ENCODE measurements at places on chromosomes 2 and 18. TPM values are rescaled to one million over a fixed set of nuclear protein-coding genes. Genes with fewer than 3 reads are reported as not detected.

- no peak for DNase-seq
Measured at GRCh38 chr2:239324456-239324855, 76.4 kb downstream of the HDAC4 start.

The GLS gene
- 90.2 TPM for total RNA-seq

The KIF5C gene
- total RNA-seq: 2.1 TPM

DNA sequence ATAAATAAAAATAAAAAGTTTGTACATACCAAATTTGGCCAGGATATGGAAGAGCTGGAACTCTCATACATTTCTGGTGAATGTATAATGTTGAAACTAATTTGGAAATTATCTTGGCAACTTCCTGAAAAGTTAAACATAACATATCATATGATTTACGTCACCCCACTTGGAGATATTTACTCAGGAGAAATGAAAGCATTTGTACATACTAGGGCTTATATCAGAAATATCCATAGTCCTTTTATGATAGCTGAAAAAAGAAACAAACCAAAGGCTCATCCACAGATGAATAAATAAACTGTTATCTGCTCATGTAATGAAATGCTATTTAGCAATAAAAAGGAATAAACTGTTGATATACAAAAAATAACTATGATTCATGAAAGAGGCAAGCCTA lies 318.2 kb upstream of the NRXN1 start:
- no peak for DNase-seq

DNA sequence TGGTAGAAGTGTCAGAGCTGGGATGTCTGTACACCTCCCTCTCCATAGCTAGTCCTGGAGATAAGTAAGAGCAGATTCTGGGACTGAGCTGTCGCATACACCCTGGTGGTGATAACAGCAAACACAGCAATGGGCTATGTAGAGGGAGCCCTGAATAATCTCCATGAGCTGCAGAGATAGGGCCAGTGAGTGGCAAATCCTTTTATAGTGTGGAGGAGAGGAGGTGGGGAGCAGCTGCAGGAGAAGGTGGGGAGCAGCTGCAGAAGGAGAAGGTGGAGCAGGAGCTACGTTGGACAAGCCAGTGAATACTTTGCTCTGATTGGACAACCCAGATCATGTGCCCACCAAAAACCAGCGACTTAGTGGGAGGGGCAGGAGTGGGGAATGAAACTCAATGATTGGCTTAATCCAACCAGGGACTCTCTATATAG lies 85.5 kb downstream of the TMEM247 start:
- DNase-seq: peak; percentile 33

The IL36RN gene
- not detected for total RNA-seq

DNA sequence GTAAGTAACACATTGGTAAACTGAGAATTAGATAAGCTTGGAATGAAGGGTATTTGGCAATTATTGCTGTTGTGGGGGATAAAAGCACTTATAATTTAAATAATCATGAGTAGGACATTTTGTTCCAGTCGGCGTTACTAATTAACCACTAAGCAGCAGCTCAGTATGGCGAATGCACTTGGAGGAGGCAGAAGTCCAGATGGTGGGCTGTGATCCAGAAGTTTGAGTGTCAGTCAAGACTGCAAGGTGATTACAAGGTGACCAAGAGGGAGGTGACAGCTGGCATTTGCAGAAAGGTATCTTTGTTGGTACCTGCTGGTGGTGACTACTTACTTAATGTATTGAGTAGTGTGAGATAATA lies 643.6 kb upstream of the FAM98A start:
- no peak for DNase-seq

GRCh38 chr2:23532391-23533337 lies 147.7 kb downstream of the KLHL29 start:
- peak; percentile 73 for DNase-seq

DNA sequence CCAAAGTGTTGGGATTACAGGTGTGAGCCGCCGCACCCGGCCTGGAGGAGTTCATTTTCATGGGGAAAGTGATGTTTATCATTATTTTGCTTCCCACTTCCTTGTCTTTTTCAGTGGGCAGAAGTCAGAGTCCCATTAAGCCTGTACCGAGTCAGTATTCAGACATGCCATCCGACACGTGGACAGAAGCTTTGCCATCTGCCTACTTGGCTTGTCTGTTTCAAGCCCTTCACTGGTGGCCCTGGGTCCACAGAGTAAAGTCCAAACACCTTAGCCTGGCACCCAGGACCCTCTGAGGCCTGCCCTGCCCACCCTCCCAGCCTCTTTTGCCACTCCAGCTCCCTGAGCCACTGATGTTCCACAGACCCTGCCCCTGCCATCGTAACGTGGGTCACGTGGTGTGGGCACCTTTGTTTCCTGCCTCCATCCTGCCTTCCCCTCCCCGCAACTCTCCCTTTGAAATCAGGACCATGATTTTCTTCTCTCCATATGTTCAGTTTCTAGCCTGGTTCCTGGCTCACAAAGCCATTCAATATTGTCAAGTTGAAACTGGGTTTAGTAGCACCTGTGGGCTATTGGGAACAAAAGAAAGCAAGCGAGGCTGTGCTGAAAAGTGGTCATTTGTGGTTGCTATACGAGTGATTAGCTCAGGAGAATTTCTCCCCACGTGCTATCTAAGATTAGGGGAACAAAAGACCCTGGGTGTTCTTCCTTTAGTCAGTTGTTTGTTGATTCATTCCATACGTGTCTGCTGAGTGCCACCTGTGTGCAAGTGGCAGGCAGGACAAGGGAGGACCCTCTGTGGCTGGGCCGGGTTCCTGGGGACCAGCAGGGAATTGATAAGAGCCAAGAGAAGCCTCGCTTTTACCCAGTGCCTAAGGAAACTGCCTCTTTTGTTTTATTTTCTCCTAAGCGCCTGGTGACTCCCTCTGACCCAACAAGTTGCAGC lies 5.1 kb upstream of the ODC1 start:
- no peak for DNase-seq

- DNase-seq: peak; percentile 64
Measured at GRCh38 chr2:15939556-15939853, 845 bp upstream of the MYCN start.

DNA sequence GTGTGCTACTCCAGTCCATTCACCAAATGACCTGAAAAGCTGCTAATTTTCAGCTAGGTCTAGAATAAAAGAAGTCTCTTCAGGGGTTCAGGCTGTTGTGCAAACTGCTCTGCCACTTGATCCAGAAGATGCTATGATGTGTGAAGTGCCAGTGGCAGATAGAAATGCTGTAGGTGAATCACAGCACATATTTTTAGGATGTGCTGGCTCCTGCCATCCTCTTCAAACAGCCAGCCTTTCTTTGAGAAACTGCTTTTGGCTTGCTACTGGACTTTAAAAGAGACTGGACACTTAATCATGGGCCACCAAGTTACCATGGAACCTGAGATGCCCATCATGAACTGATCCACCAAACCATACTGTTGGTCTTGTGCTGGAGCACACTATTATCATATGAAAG lies 322.1 kb downstream of the EN1 start:
- no peak for DNase-seq

- no peak for DNase-seq
Measured at GRCh38 chr2:40020997-40021396, 241.9 kb upstream of the THUMPD2 start.

DNA sequence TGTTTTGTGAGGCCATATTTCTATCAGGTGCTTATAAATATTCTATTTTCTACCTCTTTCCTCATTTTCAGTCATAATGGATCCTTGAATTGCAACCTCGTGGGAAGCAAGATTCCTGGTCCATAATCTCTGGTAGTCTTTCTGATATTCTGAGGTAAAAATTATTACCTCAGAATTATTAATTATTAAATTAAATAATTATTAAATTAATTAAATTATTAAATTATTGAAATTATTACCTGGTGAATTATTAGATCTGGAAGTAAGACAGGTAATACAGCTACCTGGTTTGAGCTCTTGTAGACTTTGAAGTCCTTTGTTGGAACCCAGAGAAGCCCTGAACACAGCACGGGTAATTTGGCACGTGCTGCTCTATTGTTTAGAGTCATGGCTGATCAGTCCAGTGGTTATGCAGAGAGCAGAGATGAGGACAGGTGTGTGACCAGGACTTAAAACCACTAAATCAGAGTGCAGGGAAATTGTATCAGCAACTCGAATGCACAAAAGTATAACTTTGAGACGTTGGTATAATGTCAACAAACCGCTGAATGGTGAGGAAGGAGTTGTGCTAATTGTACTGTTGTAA lies 46.8 kb upstream of the PTPRM start:
- DNase-seq: no peak

The ZNF385B gene
- 95.9 TPM for total RNA-seq

- no peak for DNase-seq
Measured at GRCh38 chr2:189327879-189328847, 113.1 kb upstream of the WDR75 start.

DNA sequence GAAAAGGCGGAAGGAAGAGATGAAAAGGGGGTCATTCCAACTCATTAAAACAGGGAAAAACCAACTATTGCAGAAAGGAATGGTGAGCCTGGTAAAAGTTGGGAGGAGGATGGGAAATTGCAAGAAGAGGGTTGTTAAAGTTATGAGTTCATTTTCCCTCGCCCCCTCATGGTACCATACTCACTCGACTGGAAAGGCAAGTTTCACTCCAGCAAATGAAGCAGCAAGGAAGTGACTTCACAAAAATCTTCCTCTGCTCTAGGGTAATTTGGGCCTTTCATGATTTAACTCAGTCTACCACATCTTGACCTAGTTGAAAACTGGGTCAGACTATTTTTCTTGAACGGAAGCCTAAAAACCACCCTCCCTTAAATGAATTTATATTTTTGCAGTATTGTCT lies 22.8 kb upstream of the DAW1 start:
- DNase-seq: no peak

DNA sequence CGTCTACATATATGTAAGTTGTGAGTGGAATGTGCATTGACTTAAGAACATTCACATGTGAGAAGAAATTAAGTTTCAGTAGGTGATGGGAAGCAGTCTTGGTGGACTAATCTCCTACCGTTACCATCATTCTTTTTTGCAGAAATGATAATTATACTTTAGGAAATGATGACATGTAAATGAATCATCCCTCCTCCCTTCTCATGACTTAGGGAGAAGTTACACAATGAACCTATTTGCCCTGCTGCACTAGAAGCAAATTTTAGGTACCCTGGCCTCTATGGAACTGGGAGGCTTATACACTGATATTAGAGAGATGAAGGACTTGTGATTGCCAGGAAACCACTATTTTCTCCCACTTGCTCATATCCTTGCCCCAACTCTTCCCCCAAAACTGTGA lies 214.2 kb downstream of the CALCRL start:
- no peak for DNase-seq

The MAP2 gene
- 6.2 TPM for total RNA-seq

DNA sequence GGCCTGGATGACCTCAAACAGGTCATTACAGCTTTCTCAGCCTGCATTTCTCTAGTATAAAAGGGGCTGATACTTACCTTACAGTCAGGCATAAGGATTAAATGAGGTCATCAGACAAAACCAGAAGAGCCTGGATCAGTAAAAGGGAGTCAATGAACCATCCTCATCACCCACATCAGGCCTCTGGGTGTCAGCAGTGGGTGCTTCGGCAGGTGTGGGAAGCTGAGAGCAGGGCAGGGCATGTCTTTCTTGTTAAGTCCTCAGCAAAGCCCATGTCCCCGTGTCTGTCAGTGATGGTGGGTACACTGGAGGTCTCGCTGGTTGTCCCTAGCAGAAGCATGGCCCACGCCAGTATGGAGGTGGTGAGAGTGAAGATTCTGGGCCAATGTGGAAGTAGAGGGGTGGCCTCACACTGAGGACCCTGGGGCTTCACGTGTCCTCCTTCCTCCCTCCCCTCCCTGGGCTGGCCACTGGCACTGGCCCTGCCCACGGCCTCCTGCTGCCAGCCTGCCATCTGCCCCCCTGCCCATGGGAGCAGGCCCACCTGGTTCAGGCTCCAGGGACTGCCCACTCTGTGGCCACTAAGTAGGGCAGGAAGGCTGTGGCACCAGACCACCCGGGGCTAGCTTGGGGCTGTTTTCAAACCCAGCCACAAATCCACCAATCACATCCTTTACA lies 4.4 kb downstream of the ADRA2B start:
- no peak for DNase-seq

DNA sequence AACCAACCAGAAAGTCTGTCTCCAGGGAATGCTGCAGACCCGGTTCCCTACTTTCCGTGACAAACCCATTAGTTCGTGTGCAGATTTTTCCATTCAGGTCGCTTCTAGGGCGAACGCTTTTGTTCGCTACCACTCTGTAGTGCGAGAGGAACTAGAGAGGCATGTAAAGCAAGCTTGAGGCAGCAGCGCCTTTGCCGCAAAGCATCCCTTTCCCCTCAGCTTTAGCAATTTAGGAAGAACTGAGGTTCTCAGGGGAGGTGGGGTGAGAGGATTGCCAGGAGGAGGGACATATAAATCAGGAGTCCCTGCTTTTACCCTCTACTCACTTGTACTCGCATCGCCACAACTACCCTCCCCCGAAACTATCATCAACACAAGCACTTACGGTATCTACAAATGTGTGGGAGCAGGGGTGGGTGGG lies 748 bp upstream of the ZNF804A start:
- DNase-seq: peak; percentile 13

DNA sequence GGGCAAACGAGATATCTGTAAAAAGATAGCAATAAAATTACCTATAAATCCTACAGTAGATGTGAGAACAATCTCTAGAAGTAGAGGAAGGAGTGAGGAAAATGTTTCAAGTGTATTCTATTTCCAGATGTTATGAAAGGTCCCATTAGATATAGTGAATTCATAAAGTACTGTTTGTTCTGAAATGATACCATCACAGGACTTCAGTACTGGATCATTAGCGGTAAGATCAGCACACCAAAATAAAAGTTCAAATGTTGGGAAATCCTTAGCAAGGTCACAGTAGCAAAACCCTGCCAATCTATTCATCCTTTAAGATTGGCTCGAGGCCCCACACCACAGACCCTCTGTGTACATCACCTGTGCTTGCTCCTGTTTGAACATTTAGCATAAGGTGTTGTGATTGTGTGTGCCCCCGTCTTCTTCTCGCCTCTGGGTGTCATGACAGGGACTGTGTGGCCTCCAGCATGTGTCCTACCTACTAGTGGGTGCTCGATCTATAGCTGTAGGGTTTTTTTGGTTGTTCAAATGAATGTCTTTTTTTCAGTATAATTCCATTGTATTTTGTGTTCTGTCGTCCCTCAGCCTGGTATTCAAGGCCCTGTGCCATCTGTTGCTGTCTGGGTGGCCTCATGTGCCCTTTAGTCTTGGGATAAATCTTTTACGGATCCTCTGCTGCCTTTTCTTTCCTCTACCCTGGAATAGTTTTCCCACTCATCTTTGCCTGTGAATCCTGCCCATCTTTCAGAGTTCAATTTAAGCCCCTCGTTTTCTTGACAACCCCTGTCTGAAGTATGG lies 9.1 kb downstream of the MFSD6 start:
- DNase-seq: no peak

The STARD6 gene
- total RNA-seq: not detected
